Activated CD4-positive, alpha-beta T cell treated with anti-CD3 and anti-CD28 coated beads for 4 hours (primary cell): ENCODE measurements at places on chromosomes 7 and 10.

DNA sequence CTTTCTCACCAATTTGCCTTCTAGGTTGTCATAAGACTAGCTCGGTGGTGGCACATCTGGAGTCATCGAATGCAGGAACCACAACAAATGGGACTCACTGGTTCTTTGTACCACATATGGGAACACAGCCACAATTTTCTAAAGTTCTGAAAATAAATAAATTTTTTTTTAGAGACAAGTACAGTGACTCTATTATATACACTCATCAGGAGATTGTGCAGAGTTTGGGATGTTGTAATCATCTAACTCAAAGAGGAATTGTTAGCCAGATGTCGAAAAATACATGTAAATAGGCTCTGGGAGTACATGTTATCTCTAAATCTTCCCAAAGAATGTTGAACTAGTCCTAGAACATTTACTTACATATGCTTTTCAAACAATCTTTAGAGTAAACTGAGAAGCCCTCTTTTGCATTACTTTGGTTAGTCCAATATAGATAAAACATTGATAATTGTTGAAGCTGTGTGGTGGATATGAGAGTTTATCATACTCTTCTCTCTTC lies 19.6 kb upstream of the SEPTIN7 start:
- DNase-seq: no peak

DNA sequence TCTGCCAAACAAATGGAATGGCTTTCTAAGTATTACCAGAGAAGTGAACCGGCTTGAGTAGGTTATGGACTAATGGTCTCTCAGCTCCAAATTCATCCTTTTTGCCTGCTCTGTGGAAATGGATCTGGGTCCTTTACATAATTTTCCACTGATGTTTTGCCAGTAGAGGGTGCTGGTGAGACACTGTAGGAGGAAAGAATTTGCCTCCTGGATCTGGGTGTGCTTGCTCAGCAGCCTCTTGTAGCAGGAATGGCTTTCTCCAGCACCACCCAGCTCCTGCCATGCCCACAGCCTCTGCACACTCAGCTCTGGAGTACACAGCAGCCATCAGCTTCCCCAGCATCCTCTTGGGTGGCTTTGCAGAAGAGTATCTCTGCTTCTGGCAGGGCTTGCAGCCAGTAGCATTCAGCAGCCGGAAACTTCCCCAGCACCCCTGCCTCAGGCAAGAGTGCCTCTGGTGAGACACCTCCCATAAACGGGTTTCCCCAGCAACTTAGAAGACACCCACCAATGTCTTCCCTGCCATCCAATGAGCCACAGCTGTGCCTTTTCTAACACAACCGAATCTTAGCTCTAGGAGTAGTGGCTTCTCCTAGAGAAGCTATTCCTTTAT lies 235.0 kb upstream of the PLPP4 start:
- DNase-seq: no peak

- DNase-seq: no peak
Measured at GRCh38 chr10:17771017-17771416, 19.0 kb downstream of the TMEM236 start.

- DNase-seq: no peak
Measured at GRCh38 chr10:104077247-104077646, 8.4 kb downstream of the COL17A1 start.

- DNase-seq: no peak
Measured at GRCh38 chr10:88616250-88616977, 29.9 kb downstream of the LIPJ start.

GRCh38 chr10:110074758-110075671 lies 67.2 kb downstream of the ADD3 start:
- no peak for DNase-seq

DNA sequence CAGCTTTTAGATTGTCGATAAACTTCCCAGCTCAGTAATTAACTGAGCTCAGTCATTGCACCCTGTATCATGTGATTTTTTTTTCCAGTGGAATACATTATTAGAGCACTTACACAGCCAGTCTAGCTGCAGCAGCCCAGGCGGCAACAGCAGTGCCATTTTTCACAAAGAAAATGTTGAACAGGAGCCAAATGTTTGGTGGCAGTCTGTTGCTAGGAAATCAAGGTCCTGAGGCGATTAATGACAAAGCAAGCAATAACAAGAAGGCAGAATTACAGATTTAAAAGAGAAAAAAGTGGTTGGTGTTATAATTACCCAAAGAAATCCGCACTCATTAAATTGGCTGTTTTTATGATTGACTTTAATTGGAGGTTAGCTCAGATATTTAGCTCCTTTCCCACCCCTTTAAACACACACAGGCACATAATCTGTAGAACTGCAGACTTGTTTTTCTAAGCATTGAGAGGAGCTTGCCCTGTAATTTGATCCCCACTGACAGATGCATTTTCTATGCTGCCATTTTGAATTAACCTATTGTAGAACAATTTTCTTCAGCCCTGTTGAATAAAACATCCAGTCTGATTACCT lies 267.4 kb downstream of the ADK start:
- DNase-seq: no peak

GRCh38 chr10:80171248-80171660 lies 34.1 kb downstream of the ANXA11 start:
- no peak for DNase-seq

DNA sequence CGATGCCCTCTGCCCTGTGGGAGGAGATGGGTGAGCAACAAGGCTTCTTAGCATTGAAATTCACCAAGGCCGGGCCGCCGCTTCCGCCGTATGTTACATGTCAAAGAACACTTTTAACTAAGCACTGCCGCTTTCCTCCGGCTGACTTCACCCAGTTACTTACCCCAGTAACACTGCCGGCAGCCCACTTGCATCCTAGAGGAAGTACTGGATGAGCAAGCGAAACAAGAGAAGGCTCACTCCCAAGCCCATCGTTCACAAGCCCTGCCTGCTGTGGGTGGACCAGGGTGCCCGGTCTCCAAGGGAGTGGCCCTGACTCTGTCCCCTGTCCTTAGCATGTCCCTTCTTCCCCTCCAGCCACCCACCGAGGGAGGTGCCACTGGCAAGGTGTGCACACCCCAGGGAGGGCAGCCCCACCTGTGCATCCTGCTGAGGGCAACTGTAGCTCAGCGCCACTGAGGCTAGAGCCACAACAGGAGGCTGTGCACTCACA lies 73.1 kb upstream of the EBF3 start:
- no peak for DNase-seq
